ENCODE measurements at places on chromosomes 4 and X.

- no peaks in the 10 kb centered on the region for H3K36me3 ChIP-seq
- H3K4me1 ChIP-seq = no peaks in the 10 kb centered on the region
- no peak overlapping the region for H3K27ac ChIP-seq
- no peak for DNase-seq
- no peak overlapping the region for H3K4me3 ChIP-seq
Observed at GRCh38 chrX:18692541-18692940, 14.9 kb upstream of the PPEF1 start.

DNA sequence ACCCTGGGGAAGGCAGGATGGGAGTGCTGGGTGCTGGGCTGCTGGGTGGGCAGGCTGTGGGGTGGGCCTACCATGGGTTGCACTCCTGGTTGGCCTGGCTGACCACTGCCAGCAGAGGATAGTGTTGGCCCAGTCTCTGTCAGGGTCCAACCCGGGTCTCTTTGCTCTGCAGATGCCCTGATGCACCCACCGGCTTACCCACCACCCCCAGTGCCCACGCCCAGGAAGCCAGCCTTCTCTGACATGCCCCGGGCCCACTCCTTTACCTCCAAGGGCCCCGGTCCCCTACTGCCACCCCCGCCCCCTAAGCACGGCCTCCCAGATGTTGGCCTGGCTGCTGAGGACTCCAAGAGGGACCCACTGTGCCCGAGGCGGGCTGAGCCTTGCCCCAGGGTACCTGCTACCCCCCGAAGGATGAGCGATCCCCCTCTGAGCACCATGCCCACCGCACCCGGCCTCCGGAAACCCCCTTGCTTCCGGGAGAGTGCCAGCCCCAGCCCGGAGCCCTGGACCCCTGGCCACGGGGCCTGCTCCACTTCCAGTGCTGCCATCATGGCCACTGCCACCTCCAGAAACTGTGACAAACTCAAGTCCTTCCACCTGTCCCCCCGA, 14.2 kb upstream of the ADD1 start:
- no peak overlapping the region for H3K27ac ChIP-seq
- no peak overlapping the region for H3K4me3 ChIP-seq

DNA sequence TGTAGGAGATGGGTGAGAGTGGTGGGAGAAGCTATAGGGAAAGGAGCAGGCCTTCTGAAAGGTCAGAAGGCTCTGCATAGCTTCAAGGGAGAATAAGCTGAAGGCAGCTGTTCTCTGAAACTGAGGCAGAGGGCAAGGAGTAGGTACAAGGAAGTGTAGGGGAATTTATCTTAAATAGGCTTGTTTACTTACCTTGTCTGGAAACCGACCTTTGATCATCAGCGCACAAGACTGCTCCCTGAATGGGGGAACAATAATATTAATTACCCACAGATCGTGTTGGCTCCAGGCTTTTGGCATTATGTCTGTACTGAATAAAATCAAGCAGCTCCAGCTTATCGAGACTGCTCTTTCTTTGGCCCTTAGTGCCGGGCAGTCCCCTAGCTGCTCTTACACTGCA, 175.5 kb upstream of the MAGEB16 start:
- DNase-seq = no peak
- no peaks in the 10 kb centered on the region for H3K36me3 ChIP-seq
- no peak overlapping the region for H3K27ac ChIP-seq
- H3K4me1 ChIP-seq = no peaks in the 10 kb centered on the region
- H3K27me3 ChIP-seq = no peaks in the 10 kb centered on the region
- no peak overlapping the region for H3K4me3 ChIP-seq

DNA sequence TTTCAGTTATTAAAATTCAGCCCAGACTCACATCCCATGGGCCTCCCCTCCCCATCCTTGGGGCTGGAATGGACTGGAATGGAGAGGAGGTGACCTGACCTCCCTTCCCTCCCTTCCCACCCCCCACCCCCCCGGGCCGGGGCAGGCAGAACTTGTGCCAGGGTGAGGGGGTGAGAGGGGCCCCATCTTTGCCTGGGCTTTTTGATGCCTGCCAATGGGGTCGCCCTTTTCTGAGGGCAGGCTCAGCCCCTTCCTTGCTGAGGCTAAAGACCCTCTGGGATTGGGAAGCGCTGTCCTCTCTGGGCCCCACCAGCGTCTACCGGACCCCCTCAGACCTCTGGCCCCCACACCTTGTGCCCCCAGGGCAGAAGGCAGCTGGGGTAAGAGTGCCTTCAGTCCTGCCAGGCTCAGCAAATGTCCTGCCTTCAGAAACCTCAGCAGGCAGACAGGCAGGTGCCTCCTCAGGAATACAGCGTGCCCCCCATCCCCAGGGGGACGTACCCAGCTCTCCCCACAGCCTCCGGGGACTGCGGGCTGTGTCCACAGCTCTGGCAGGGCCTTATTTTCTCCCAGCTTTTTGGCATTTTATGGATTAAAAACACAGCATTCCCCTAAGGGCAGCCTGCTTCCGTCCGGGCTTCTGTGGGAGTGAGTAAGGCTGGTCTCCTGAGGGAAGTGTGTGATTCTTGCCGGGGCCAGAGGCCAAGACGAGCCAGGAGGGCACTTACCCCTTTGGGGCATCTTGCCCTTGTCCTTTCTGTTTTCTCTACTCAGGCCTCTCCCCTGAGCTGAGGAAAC, 12.6 kb upstream of the CCNQ start:
- H3K27me3 ChIP-seq = no peaks in the 10 kb centered on the region
- no peak overlapping the region for H3K4me3 ChIP-seq
- H3K36me3 ChIP-seq = no peaks in the 10 kb centered on the region
- no peak overlapping the region for H3K27ac ChIP-seq
- DNase-seq = no peak

DNA sequence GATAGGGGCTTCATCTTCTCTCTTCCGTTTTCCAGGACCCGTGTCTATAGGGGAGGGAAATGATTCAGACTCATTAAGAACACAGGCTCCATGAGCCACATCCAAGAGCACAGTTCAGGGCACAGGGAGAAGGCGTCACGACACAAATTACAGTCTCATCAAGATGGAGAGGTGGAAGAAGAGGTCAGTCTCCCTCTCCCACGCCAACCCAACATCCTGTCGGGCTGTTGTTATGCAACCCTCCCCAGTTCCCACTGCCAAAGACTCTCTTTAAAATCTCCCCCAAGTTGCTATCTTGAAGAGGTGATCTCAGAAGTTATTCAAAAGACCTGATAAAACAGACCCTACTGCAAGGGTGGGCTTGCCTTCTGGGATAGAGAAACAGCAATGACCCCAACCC, 12.6 kb downstream of the ZMYM3 start:
- no peak overlapping the region for H3K4me3 ChIP-seq
- H3K36me3 ChIP-seq = no peaks in the 10 kb centered on the region
- DNase-seq = no peak
- H3K4me1 ChIP-seq = no peaks in the 10 kb centered on the region

DNA sequence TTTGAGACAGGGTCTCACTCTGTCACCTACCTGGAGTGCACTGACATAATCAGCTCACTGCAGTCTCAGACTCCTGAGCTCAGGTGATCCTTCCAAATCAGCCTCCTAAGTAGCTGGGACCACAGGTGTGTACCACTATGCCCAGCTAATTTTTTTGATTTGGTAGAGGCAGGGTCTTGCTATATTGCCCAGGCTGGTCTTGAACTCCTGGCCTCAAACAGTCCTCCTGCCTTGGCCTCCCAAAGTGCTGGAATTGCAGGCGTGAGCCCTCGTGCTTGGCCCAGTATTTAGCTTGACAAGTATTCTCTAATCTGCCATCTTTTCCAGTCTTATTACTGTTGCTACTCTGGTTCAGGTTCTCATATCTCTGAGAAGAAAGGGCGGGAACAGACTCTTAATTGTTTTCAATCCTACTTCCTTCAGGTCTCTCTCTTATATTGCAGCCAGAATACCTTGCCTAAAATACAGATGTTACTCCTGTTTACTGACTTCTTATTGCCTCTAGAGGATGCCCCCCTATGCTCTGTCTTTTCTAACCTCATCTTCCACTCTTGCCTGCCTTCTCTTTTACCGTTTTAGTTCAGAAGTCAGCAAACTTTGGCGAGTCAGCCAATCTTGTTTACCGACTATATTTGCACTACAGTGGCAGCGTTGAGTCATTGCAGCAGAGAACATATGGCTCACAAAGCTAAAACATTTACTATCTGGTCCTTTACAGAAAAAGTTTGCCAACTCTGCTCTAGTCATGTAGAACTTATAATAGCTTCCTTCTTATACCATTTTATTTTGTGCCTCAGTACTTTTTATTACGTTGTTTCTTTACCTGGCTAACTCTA, 19.0 kb downstream of the MRPL1 start:
- H3K4me3 ChIP-seq = no peak overlapping the region
- peaks cover 4% of the 10 kb centered on the region for H3K4me1 ChIP-seq
- peak; percentile 52 for DNase-seq
- no peaks in the 10 kb centered on the region for H3K27me3 ChIP-seq
- no peaks in the 10 kb centered on the region for H3K36me3 ChIP-seq
- H3K27ac ChIP-seq = peak overlapping the region; percentile 50

- no peaks in the 10 kb centered on the region for H3K36me3 ChIP-seq
- H3K4me1 ChIP-seq = no peaks in the 10 kb centered on the region
- no peak overlapping the region for H3K4me3 ChIP-seq
Observed at GRCh38 chr4:15677507-15677988, 4.1 kb upstream of the FAM200B start.

DNA sequence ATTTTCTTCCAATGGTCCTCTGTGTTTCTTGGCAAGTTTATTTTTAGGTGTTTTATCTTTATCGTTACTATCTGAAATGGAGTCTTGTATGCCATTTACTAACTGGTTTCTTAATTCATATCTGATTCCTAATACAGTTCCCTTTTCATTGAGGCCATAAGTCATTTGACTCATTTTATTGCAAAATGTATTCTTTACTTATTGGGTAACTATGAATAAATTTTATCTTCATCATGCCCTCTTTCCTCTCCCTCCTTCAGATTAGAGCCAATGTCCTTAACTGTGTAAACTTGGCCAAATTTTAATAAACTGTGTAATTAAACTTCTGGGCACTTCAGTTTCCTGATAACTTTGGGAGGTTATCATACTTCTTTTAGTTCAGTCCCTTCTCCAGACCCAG, 19.3 kb upstream of the MSMO1 start:
- H3K4me1 ChIP-seq = no peaks in the 10 kb centered on the region
- no peaks in the 10 kb centered on the region for H3K27me3 ChIP-seq
- no peak overlapping the region for H3K27ac ChIP-seq
- H3K36me3 ChIP-seq = no peaks in the 10 kb centered on the region
- no peak for DNase-seq

GRCh38 chr4:43244688-43245382, 352.3 kb downstream of the GRXCR1 start:
- no peak for DNase-seq
- no peaks in the 10 kb centered on the region for H3K4me1 ChIP-seq
- no peaks in the 10 kb centered on the region for H3K27me3 ChIP-seq
- H3K36me3 ChIP-seq = no peaks in the 10 kb centered on the region
- no peak overlapping the region for H3K27ac ChIP-seq
- H3K4me3 ChIP-seq = no peak overlapping the region

DNA sequence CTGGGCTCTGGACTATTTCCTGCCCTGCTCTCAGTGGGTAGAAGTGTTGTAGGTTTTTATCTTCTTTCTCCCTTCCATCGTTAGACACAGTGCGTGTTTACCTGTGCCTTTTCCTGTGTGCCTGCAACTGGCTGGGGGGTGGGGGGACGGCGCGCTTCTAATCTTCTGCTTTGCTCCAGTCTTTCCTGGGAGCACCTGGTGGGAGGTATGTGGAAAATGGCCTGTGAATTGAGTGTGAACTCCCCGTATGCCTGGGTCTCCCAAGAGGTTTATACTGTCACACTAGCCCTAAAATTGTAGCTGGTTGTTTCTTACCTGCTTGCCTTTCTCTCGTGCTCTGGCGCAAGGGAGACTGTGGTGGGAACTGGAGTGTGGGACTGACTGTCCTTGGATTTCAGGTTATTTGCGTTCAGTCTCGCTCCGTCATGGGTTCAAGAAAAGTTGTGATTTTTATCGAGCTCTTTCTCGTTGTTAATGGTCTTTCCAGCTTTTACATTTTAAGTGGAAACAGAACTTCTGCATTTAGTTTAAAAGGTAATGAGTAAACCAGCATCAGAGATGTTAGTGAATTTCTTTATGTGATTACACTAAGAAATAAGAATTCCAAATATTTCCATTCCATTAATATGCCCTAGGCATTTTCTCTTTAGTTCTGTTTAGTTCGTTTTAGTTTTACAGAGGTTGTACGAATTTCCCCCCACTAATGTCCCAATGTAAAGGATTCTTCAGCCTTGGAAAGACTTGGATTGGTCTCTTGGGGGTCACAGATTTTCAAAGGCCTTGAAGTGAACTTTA, 15.3 kb downstream of the MRPL1 start:
- H3K36me3 ChIP-seq = no peaks in the 10 kb centered on the region
- DNase-seq = no peak
- no peak overlapping the region for H3K4me3 ChIP-seq
- H3K27me3 ChIP-seq = no peaks in the 10 kb centered on the region
- peaks cover 4% of the 10 kb centered on the region for H3K4me1 ChIP-seq

- no peak overlapping the region for H3K4me3 ChIP-seq
- DNase-seq = no peak
- H3K36me3 ChIP-seq = no peaks in the 10 kb centered on the region
- H3K27ac ChIP-seq = no peak overlapping the region
- no peaks in the 10 kb centered on the region for H3K27me3 ChIP-seq
Observed at GRCh38 chrX:42933187-42933586, 155.2 kb upstream of the PPP1R2C start.

DNA sequence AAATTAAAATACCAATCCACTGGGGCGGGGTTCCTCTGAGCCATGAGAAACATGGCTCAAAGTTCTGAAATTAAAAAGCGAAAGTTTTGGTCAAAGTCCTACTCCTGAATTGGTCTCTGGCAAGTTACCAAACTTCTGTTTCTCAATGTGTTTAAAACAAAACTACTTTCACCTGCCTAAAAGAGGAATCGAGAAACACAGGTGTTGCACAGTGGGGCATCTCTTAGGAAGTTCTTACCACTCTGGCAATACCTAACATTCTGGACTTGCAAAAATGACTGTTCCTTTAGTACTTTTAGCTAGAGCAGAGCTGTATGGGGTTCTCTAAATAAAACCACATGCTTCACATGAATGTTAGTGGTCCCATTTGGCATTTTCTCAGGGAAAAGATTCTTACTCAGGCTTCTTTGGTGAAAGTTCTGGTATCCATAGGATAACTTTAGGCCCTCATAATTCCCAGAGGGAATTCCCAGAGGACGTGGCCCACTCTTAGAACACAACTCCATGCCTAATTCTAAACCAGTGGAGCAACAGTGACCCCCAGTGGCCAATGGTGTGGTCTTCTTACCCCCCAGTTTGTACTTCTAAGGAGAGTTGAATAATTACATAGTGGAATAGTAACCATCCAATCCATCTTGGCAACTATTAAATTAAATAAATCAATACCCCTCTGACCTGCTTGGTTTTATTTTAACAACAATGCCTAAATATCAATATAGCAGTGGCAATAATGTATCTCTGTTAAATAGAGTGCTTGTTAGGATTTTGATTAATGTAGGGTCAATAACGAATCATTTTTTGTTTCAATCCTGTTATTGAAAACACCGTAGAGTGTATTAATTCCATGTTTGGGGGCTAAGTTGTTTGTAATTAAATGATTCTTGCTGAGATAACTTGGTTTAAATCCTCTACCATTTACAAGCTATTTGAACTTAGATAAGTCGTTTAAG, 21.9 kb downstream of the BMP3 start:
- no peak overlapping the region for H3K4me3 ChIP-seq
- no peak overlapping the region for H3K27ac ChIP-seq
- no peaks in the 10 kb centered on the region for H3K4me1 ChIP-seq
- DNase-seq = peak; percentile 75

- no peak overlapping the region for H3K4me3 ChIP-seq
- H3K36me3 ChIP-seq = no peaks in the 10 kb centered on the region
Observed at GRCh38 chr4:155263480-155263879, 55.0 kb downstream of the NPY2R start.

GRCh38 chrX:72073633-72074032, 58.1 kb downstream of the RTL5 start:
- no peaks in the 10 kb centered on the region for H3K4me1 ChIP-seq
- H3K4me3 ChIP-seq = no peak overlapping the region
- no peak for DNase-seq
- H3K27ac ChIP-seq = no peak overlapping the region

Measured in hepatocyte (in vitro differentiated cells).